AG10803 (cell line): ENCODE measurements at places on chromosomes 7 and 10.

- DNase-seq: no peak
Observed at GRCh38 chr10:28940158-28940888, 263.0 kb downstream of the BAMBI start.

GRCh38 chr10:124300224-124300623 is 118.5 kb downstream of the OAT start:
- no peak for DNase-seq

- DNase-seq: peak; percentile 8
Observed at GRCh38 chr7:21944616-21945453, 864 bp downstream of the CDCA7L start.

DNA sequence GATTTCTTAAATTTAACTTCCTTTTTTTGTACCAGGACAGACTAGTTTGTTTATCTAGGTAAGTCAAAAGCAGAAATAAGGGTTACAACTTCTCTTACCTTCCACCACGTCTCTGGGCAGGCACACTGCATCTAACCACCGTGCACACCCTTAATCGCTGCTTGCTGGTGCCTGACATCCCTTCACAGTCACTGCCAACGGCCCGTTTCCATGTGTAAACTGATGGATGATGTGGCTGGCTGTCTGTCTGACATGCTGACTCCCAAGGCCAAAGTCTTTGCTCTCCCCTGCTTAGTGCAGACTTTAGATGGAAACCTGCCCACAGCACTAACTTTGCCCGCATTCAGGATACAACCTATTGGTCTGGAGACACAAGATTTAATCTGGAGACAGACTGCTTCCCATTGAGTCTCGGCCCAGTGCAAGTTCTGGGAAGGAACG is 1.1 kb downstream of the TMEM273 start:
- DNase-seq: no peak

DNA sequence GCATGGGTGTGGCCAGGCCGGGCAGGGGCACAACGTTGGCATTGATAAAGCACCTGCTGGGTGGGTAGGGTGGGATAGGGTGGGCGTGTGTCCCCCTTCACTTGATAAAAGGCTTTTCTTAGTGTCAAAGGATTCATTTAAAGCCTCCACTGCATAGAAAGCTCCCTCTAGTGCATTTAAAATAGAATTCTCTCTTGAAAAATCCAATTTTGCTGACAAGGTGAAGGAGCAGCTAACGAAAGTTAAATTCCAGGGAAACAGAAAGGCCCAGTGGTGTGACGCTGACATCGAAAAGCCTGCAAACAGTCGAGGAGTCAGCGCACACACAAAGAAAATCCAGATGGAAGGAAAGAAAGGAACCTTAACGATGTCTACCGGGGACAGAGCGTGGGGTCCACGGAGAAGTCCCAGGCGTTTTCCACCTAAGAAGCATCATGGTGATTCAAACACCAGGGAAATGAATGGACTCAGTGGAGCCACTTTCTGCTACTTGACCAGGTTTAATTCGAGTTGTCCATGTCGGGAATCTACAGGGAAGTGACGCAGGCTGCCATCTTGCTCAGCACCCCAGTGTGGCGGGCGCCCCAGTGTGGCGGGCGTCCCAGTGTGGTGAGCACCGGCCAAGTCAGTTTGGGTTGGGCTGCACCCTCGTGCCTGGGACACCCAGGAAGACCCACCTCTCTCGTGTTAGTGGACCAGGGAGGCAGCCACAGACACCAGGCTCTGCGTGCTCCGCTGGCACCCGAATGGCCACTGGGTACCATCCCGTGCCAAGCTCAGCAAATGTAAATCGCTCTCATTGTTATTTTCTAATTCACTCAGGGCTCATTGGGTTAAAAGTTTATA is 217.8 kb downstream of the DNAJB6 start:
- DNase-seq: no peak

DNA sequence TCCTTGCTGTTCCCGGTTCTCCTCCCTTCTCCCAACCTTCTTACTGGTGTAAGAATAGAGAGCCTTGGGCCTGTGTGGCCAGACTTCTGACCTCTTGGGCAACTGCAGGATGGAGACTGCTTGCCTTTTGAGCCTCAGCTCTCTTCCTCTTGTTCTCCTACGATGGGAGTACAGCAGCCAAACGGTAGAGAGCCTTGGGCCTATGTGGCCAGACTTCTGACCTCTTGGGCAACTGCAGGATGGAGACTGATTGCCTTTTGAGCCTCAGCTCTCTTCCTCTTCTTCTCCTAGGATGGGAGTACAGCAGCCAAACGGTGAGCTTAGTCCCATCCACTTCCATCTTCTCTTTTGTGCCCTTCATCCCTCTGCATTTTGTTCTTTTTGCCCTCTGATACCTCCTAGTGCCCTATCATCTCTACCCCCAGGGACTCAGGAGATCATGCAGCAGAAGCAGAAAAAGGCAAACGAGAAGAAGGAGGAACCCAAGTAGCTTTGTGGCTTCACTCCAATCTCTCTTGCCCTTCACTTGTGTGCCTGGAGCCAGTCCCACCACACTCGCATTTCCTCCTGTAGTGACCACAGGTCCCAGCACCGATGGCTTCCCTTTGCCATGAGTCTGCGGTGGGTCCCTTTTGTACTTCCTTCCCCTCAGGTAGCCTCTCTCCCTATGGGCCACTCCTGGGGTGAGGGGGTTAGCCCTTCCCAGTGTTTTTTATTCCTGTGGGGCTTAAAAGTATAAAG is 15.3 kb downstream of the SLC25A13 start:
- no peak for DNase-seq

- no peak for DNase-seq
Observed at GRCh38 chr10:75331081-75331480, 70.5 kb downstream of the ZNF503 start.

- no peak for DNase-seq
Observed at GRCh38 chr7:30255064-30255769, 29.2 kb upstream of the ZNRF2 start.

DNA sequence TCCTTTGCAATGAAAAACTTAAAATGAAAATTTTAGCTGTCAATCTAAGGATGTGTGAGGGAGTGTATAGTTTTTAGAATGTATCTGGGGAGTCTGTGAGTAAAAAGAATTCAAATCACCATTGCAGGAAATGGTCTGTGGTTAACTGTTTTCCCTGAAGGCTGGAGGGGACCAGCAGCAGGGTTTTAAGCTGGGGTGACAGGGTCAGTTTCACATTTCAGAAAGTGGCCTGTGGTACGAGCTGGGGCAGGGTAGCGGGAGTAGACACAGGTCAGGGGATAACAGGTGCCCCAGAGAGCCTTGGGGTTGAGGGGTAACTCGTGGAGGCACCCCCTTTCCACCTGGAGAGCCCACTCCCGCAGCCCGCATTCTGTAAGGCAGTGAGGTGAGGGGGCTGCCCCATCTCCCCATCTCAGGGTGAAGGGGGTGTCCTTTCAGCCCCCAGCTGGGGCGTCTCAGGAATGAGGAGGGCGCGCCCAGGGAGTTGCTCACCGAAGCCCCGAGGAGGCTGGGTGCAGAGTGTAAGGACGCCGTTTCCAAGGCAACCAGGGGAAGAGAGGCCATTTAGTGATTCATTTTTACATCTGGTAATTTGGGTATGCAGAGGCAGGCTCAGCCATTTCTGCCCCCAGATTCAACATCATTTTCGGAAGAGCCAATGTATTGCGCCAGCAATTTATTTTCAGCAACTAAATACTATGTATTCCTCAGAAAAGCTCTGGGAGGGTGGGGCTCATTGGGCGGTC is 168.9 kb downstream of the SLIT1 start:
- no peak for DNase-seq

- peak; percentile 61 for DNase-seq
Observed at GRCh38 chr7:7681191-7681935, 37.0 kb downstream of the RPA3 start.

GRCh38 chr10:93630625-93631557 is 18.6 kb downstream of the PDE6C start:
- DNase-seq: no peak

GRCh38 chr7:132081686-132082085 is 494.6 kb downstream of the PLXNA4 start:
- no peak for DNase-seq

- peak; percentile 68 for DNase-seq
Observed at GRCh38 chr7:129925416-129926002, 27.3 kb downstream of the UBE2H start.

- DNase-seq: no peak
Observed at GRCh38 chr10:57260175-57260574, 899.1 kb upstream of the ZWINT start.

DNA sequence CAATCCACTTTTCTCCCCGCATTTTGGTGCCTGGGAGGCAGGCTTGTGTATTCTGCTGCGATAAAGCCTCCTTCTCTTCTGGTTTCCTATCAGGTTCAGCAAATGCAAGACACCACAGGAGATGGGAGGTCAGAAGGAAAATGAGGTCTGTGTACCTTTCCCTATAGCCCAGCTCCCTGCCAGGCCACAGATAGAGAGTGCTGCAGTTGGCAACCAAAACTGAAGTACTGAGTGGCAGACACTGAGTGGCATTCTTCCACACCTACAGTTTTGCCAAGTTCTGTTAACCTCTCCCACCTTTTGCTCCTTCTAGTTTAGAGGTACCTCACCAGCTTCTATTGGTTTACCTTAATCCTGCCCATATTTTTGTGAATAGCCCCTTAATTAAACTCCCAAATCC is 948.4 kb downstream of the SORCS1 start:
- DNase-seq: no peak

DNA sequence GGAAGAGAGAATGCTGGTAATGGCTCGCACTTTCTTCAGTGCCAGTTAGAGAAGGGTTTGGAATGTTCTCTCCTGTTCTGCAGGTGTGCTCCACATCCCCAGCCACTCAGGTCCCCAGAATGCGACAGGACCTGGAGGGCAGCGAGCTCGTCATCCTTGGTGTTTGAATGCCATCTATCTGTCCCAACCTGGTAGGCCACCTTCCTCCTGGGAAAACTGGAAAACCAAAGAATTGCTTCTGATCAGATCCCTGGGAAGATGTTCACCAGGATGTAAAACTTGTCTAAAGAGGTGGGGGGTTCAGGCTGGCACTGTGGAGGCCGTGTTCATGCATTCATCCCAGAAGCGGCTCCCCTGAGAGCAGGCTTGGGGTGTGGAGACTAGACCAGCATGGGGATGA is 379.5 kb downstream of the GLRX3 start:
- no peak for DNase-seq

- no peak for DNase-seq
Observed at GRCh38 chr7:7330997-7331396, 148.7 kb downstream of the C1GALT1 start.

DNA sequence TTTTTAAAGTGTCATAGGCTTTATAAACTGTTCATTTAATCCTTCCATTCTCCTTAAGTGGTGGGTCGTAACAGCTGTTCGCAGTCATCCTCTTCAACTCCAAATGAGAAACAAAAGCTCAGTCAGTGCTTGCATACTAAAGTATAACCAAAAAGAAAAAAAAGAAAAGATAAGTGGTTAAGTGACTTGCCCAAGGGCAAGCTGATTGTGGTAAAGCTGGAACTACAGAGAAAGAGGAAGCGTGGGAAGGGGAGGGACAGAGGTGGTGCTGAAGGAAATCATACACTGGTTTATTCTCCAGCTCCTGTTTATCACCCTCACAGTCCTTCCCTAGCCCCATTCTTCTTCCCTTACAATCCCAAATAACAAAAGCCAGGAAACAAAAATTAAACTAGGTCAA is 29.6 kb downstream of the IDE start:
- DNase-seq: peak; percentile 5

DNA sequence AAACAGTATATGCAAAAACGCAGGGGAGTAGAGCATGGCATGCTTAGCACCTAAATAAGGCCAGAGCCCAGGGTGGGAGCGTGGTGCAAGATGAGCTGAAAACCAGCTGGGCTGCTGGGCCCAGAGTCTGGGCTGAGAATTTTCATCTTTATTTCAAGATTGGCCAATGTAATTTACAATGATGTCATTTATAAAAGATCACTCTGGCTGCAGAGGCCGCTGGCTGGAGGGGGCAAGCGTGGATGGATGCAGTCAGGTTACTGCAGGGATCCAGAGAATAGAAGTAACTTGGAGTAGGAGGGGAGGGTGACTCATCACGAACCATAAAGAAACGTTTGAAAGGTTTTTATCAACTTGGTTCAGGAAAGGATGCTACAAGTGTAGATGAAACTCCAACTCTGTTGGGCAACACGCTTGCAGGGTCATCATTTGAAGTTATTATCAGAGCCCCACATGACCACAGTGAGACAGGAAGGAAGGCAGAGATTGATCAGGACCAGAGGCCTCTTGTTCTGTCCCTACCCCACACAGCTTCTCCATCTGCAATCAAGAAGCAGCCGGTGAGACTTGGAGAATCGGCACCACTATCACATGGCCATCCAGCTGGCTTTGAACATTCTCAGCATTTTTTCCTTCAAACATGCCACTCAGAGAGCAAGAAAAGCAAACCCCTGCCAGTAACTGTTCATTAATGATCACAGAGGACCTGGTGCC is 49.2 kb downstream of the ODAD2 start:
- peak; percentile 12 for DNase-seq

DNA sequence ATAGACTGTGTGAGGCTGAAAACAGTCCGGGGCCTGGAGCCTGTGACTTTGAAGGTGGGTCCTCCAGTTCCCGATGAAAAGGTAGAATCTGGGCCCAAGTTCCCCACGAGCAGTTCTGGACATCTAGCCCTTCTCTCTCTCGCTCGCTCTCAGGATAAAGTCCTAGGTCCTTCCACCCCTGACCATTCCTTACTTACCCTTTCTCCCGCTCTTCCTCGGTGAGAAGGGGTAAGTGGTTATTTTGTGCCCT is 713 bp downstream of the IMMP2L start:
- DNase-seq: no peak

- no peak for DNase-seq
Observed at GRCh38 chr10:12807096-12807755, 194.3 kb downstream of the CCDC3 start.

- DNase-seq: no peak
Observed at GRCh38 chr10:100642295-100642994, 102.9 kb upstream of the PAX2 start.

DNA sequence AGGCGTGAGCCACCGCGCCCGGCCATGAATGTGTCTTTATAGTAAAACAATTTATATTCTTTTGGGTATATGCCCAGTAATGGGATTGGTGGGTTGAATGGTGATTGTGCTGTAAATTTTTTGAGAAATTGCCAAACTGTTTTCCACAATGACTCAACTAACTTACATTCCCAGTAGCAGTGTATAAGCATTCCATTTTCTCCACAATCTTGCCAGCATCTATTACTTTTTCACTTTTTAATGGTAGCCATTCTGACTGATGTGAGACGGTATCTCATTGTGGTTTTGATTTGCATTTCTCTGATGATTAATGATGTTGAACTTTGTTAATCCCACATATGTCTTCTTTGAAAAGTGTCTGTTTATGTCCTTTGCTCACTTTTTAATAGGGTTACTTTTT is 1187.9 kb downstream of the XPNPEP1 start:
- DNase-seq: peak; percentile 63

- DNase-seq: no peak
Observed at GRCh38 chr7:132485600-132486273, 90.5 kb downstream of the PLXNA4 start.

DNA sequence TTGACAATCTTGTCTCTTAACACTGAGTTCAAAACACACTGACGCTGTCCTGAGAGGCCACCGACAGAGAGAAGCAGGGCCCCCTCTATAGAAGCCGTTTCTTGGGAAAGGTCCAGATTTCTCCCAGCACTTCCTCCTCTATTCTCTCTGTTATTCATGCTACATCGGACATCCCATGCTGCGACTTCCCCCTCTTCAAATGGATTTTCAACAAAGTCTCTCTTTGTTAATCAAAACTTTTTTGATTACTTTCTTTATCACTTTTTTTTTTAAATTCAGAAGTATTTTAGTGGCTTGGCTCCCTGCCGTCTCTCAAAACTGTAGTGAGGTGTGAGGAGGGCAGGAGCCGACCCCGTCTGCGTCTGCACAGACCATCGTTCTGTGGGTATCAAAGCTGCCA is 298.9 kb upstream of the PITRM1 start:
- no peak for DNase-seq
